Activated CD4-positive, alpha-beta T cell treated with anti-CD3 and anti-CD28 coated beads, Interleukin-2, amount 10 ng/mL, durations not matched to agents 24 days and 14 days (primary cell): ENCODE measurements at places on chromosomes 7 and 10. TPM values are rescaled to one million over a fixed set of nuclear protein-coding genes. Genes with fewer than 3 reads are reported as not detected.

GRCh38 chr10:6530211-6530840, 49.8 kb downstream of the PRKCQ start:
- peak overlapping the region; percentile 99 for H3K27ac ChIP-seq
- H3K4me3 ChIP-seq = peak overlapping the region; percentile 89
- H3K27me3 ChIP-seq = no peaks in the 10 kb centered on the region
- DNase-seq = peak; percentile 94

- H3K27me3 ChIP-seq = peaks cover 43% of the 10 kb centered on the region
- no peak overlapping the region for H3K27ac ChIP-seq
- H3K4me1 ChIP-seq = peaks cover 10% of the 10 kb centered on the region
- H3K4me3 ChIP-seq = no peak overlapping the region
- DNase-seq = peak; percentile 77
- no peaks in the 10 kb centered on the region for H3K36me3 ChIP-seq
Observed at GRCh38 chr7:26664735-26665416, 199.5 kb downstream of the SKAP2 start.

DNA sequence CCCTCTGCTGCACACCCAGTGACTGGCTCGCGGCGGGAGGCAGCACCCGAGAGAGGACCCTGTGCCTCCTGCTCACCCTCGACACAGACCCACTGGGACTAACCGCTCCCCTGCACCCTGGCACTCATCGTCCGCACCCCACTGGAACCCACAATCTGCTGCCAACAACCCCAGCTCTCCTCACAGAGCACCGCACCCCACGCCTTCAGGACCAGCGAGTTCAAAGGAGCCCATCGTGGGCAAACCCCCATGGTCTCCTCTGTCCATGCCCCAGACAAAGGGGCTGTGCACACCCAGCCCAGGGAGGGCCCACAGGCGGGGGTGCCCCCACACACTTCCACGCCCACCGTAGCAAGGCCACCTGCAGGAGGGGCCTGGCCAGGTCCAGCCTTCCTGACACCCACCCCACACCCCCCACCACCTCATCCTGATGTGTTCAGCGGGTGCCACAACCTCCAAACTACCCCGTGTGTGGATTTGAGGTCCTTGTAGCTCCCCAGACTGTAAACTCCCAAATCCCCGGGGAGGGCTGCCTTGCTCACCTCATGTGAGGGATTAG, 14.0 kb downstream of the RASGEF1A start:
- peaks cover 7% of the 10 kb centered on the region for H3K4me1 ChIP-seq
- no peak overlapping the region for H3K27ac ChIP-seq
- H3K36me3 ChIP-seq = no peaks in the 10 kb centered on the region
- peaks cover 7% of the 10 kb centered on the region for H3K27me3 ChIP-seq
- no peak overlapping the region for H3K4me3 ChIP-seq

DNA sequence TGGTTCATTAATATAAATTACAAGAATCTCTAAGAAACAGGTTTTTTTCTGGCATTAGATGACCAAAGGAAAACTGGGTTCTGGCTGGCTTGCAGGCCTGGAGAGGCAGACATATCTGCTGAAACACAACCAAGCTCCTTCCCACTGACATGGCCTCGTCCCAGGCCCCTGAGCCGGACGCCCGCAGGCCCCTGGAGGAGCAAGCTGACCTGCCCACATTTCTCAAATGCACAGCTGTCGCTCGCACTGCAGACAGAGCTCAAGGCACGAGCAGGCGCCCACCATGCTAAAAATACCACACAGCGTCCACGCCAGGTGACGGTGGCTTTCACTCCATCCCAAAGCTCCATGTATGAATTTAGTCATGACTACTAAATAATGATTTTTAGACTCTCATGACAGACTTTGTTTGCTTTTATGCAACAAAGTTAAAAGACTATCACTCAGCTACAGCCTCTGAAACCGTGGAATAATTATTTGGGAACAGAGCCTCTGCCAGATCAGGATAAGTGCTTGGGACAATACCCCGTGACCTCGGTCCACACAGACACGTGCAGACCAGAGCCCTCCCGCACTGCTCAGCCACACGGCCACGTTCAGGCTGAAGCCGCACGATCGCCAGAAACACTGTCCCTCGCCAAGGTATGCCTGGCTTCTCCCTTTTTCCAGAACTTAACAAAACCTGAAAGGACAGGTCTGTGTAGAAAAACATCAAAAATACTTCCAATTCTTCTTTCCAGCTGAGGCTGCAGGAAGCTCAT, 71.1 kb downstream of the DIP2C start:
- H3K27ac ChIP-seq = no peak overlapping the region
- no peaks in the 10 kb centered on the region for H3K36me3 ChIP-seq
- no peaks in the 10 kb centered on the region for H3K4me1 ChIP-seq

Gene UNCX
- not detected in 2 replicates for total RNA-seq

DNA sequence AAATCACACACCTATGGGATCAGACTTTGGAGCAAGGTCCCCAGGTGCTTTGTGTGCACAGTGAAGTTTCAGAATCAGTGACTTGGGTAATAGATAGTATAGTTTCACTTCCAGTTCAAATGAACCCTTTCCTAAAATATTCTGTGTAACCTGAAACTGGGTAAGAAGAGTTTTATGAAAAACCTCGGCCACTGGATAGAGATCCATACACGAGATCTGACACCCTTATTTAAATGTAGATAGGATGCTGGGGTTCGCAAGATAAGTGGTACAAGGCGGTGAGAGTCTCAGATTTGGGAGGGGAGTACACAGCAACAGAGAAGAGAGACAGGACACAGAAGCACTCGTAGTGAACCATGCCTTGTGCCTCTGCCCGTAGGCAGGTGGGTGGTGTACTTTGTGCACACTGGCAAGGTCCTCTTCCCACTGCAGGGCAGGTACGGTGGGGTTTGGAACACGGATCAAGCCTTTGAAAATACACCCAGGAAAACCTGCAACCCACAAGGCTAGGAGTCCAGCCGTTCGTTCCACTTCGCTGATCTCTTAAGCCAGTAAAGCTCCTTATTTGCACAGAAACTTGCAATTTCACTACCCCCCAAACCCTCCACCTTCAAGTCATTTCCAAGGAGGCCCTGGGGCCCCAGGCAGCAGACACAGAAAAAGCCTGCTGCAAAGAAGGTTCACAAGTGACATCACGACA, 162.8 kb downstream of the USP6NL start:
- no peaks in the 10 kb centered on the region for H3K36me3 ChIP-seq
- H3K4me1 ChIP-seq = peaks cover 6% of the 10 kb centered on the region
- no peak overlapping the region for H3K27ac ChIP-seq
- peaks cover 16% of the 10 kb centered on the region for H3K27me3 ChIP-seq
- DNase-seq = no peak
